Right atrium auricular region (tissue), 2 donors: ENCODE measurements at places on chromosomes 1 and 21. TPM values are rescaled to one million over a fixed set of nuclear protein-coding genes. Genes with fewer than 3 reads are reported as not detected.

DNA sequence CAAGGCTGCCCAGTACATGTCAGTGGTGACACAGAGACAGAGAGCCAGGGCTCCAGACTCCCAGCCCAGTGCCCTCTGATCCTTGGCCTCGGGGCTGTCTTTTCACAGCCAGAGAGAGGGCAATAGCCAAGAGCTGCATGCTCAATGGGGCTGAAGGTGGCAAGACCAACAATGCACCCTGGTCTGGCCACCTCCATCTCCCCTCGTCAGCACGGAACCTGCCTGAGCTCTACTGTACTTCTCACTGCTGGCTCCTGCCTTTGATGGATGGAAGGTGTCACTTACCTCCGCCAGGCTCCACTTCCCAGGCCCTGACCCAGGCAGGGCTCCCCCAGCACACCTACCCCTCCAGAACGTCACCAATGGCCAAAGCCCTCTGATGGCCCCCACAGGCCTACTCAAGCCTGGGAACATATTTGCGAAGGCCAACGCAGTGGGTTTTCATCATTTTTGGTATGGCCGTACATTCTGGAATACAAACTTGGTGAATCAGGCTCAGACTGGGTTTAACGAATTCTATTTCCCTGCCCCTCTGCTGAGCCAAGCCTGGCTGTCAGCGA is 88.1 kb downstream of the DMRTB1 start:
- H3K36me3 ChIP-seq: no peaks in the 10 kb centered on the region
- peaks cover 9% of the 10 kb centered on the region for H3K4me1 ChIP-seq
- H3K27me3 ChIP-seq: no peaks in the 10 kb centered on the region
- no peak overlapping the region for H3K27ac ChIP-seq
- DNase-seq: no peak

DNA sequence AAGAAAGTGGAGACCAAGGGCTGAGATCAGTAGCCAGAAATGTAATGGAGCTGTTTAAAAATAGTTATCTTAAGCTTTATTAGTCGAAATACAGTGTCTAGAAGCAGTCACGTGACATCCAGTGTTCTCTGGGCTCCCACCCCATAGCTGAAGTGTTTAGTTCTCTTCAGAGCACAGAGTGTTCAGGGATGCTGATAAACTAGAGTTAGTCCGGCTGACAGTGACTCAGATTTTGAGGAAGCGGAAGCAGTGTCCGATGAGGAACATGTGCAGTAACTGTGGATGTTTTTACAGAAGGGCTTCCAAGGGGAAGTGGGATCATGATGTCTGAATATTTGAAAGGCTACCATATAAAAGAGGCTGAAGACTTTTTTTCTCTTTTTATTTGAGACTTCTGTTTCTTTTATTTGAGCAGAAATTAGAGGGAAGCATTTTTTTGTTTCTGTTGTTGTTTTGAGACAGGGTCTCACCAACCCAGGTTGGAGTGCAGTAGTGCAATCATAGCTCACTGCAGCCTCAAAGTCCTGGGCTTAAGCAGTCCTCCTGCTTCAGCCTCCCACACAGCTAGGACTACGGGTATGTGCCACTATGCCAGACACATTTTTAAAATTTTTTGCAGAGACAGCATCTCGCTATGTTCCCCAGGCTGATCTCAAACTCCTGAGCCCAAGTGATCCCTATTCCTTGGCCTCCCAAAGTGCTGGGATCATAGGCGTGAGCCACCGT is 124.2 kb downstream of the GALNT2 start:
- no peaks in the 10 kb centered on the region for H3K4me1 ChIP-seq
- H3K27me3 ChIP-seq: no peaks in the 10 kb centered on the region
- DNase-seq: peak; percentile 95

- H3K27ac ChIP-seq: no peak overlapping the region
- no peaks in the 10 kb centered on the region for H3K27me3 ChIP-seq
- H3K4me1 ChIP-seq: no peaks in the 10 kb centered on the region
- no peak for DNase-seq
- H3K4me3 ChIP-seq: no peak overlapping the region
Observed at GRCh38 chr1:56877973-56878372, 23.4 kb downstream of the C8A start.

DNA sequence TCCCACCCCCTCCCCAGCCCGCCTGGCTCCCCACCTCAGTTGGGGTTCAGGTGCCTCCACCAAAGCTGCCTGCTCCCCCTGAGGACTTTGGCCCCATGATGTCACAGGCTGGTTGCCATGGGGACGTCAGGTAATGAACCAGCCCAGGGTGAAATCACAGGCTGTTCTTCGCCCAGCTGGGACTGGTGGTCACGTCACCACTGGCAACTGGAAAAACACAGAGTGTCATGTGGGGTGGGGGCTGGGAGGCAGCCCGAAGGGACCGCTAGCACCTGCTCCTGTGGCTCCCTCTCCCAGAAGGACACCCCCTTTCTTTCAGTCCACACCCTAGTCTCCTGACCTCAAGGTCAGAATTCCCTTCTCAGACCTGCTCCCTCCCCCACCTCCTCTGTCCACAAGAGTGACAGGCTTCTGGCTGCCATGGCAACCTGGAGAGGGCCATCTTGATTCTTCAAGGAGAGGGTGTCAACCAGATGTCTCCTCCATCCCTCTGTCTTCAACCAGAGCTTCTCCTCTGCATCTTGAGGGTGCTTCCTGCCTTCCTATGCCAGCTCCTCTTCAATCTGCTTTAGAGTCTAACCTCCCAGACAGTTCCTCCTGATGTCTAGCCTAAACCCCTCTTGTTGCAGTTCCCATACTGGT is 6.2 kb downstream of the FAM131C start:
- DNase-seq: no peak
- H3K4me3 ChIP-seq: no peak overlapping the region
- H3K36me3 ChIP-seq: no peaks in the 10 kb centered on the region
- no peaks in the 10 kb centered on the region for H3K4me1 ChIP-seq
- H3K27me3 ChIP-seq: no peaks in the 10 kb centered on the region
- no peak overlapping the region for H3K27ac ChIP-seq

DNA sequence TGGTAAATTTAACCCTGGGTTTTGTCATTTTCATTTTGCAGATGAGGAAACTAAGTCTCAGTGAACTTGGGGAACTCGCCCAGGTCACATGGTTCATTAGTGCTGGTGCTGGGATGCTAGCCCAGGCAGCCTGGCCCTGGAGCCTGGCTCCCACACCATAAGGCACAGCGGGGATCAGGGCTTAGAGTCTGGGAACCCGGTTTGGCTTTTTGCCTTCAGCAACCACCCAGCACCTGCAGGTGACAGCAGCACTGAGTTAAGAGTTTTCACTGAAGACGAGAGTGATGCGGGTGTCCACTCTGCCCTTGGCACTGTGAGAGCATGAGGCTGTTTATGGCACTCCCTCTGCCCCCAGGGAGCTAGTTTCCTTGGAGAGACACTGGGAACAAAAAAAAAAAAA is 18.4 kb upstream of the CD101 start:
- peak overlapping the region; percentile 83 for H3K27ac ChIP-seq
- H3K4me3 ChIP-seq: no peak overlapping the region
- peaks cover 13% of the 10 kb centered on the region for H3K36me3 ChIP-seq
- no peak for DNase-seq
- H3K27me3 ChIP-seq: no peaks in the 10 kb centered on the region

DNA sequence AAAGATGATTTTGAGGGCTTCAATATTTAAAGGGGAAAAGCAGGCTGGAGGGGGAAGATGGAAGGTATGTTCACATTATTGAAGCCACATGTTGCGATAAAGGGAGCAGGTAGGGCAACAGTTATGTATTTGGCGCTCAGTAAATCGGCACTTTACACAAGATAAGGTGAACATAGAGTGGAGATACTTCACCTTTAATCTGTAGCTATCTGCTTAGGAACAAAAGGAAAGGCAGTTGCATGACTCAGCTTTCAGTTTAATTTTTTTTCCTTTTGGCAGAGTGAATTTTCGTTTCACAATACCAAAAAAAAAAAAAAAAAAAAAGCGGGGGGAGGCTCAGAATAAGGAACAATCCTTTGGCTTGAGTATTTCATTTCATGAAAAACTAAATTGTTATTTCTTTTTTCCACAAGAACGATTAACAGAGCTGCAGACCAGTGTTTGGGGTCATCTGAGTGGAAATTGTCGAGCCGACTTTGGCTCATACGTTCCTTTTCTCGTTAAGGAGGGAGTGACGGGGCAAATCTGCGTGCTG is 1.1 kb upstream of the COQ8A start:
- peak overlapping the region; percentile 54 for H3K4me3 ChIP-seq
- H3K36me3 ChIP-seq: no peaks in the 10 kb centered on the region
- peak overlapping the region; percentile 99 for H3K27ac ChIP-seq
- H3K4me1 ChIP-seq: peaks cover 48% of the 10 kb centered on the region

PPIAL4G gene
- not detected for total RNA-seq

APP gene
- 389 TPM for total RNA-seq

OR2L5 gene
- total RNA-seq: not detected
